ENCODE measurements at places on chromosomes 7 and 10. TPM values are rescaled to one million over a fixed set of nuclear protein-coding genes. Genes with fewer than 3 reads are reported as not detected.

NKX2-3 gene
- 0.59 TPM for total RNA-seq

FOXI2 gene
- total RNA-seq: not detected

GPR146 gene
- total RNA-seq: 1.7 TPM

AOC1 gene
- total RNA-seq: not detected

GRM3 gene
- not detected for total RNA-seq

ARPC1A gene
- total RNA-seq: 251 TPM

ACTL6B gene
- total RNA-seq: not detected

STRA8 gene
- not detected for total RNA-seq

IKZF1 gene
- not detected for total RNA-seq

HDAC9 gene
- total RNA-seq: 21.1 TPM

SP8 gene
- total RNA-seq: not detected

SUN1 gene
- 89.9 TPM for total RNA-seq

SEC31B gene
- 0.10 TPM for total RNA-seq

AKR1C4 gene
- total RNA-seq: not detected

DPCD gene
- 65.8 TPM for total RNA-seq

AS3MT gene
- total RNA-seq: 1.3 TPM

DNA sequence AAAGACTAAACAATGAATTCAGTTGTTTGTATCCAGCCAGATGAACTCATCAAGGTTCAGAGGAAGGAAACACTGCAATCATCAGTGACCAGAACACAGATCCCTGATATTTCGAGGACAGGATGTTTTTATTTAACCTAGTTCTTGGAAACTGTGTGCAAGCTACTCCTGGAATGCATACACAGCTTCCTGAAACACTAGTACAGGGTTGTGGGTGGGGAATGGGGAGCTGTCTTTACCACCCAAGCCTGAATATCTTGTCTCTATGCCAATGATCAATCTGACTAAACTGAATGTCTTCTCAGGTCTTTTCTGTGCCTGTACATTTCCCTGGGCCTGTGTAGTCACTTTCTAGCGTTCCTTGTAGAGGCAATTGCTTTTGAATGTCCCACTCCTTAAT, 374.6 kb downstream of the CALN1 start:
- no peak for DNase-seq

DNA sequence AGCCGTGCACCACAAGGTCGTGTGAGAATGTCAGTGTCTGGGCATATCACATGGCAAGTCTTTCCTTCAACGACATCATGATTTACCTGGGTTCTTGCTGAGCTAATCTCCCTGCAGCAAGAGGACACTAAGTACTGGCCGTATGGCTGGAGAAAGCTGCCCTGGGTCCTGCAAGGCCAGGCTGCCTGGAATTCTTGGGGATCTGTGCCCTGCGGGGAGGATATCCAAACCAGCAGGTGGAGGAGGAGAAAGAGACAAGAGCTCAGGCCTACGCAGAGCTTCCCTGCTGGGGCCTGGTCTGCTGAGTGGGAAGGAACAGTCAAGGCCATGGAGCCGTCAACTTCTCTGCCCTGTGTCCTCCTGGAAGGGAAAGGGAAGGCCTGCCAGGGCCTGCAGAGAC, 552.6 kb downstream of the LRMDA start:
- no peak for DNase-seq

GRCh38 chr7:116560021-116560970, 35.5 kb downstream of the CAV1 start:
- no peak for DNase-seq

GRCh38 chr10:101826852-101827434, 8.7 kb upstream of the OGA start:
- no peak for DNase-seq

GRCh38 chr10:62386356-62387320, 12.5 kb downstream of the ZNF365 start:
- DNase-seq: no peak

GRCh38 chr7:152419473-152420429, 16.1 kb downstream of the KMT2C start:
- no peak for DNase-seq

GRCh38 chr10:81953420-81953819, 78.4 kb downstream of the NRG3 start:
- no peak for DNase-seq

DNA sequence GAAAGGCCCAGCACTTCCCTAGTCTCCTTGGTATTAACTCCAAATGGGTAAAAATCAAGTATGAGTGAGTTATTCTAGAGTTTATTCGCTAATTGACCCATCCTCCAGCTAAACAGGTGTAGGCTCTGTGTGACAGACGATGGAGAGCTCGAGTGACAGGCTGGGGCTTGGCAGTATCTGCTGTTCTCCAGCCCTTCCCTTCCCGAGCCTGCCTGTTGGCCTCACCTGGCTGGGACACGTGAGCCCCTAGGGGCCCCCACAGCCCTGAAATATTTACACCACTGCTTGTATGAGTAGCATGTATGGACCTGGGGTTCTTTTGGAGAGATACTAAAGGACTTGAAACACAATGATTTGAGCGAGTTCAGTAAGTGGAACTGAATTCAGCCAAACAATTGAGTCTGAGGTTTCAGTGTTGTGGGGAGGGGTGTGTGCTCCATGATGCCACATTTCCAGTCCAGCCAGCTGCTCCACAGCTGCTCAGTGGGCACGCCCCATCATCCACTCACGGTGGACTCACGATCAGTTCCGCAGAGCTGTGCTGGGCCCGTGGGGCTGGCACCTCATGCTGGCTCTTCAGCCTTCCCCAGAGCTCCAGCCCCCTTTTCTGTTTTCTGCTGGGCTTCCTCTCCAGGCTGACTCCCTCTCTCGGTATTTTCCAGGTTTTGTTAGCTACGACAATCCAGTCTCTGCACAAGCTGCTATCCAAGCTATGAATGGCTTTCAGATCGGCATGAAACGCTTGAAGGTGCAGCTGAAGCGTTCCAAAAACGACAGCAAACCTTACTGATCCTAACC, 283.0 kb downstream of the USP6NL start:
- DNase-seq: no peak

GRCh38 chr7:46853451-46853850, 728.5 kb downstream of the TNS3 start:
- peak; percentile 62 for DNase-seq

GRCh38 chr10:71700731-71701368, 18.7 kb downstream of the C10orf105 start:
- DNase-seq: no peak

GRCh38 chr10:75008952-75009351, 102.5 kb upstream of the SAMD8 start:
- DNase-seq: no peak

GRCh38 chr7:133016604-133017003, 65.3 kb downstream of the CHCHD3 start:
- DNase-seq: peak; percentile 4

GRCh38 chr10:63256009-63256773, 123.1 kb downstream of the NRBF2 start:
- no peak for DNase-seq

DNA sequence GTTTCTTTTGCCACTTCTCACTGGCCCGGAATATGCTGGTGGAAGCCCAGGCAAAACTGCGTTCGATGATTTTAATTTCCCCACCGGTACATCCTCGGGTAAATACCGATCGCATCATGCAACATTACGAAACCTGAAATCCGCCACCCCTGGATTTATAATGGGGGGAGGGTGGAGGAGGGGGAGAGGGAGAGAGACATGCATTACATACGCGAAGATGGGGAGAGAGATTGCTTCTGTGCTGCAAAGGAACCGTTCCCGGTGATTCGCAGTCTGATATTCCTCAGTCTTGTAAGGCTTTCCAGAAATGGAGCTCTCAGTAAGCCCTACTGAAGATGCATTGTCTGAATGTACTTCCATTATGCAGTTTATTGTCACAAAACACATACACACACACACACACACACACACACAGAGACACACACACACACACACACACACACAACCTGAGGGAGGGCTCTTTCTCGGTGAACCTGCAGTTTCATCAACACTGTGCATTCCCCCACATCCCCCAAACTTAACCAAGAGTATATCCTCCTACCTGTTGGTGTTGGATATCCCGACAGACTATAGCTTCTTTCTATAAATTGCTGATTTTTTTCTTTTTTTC, 741 bp downstream of the GPR85 start:
- DNase-seq: peak; percentile 35

DNA sequence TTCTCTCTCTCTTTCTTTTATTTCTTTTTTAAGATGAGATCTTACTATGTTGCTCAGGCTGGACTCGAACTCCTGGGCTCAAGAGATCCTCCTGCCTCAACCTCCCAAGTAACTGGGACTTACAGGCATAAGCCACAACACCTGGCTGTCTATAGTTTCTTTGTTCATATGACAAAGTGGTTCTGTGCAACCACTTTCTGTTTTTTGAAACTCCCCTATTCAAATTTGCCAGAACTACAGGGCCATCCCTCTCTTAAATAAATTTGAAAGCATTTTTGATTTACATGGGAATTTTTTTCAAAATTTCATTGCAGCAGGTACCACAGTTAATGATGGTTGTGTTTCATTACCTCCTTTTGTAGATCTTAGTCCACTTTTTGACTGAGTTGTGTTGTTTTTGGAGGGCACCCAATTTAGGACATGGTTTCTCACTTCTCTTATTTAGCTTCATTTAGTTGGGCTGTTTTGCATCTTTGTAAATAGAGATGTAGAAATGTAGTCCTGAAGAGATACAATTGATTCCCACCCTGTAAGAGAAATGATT, 119.2 kb downstream of the LRRC4 start:
- no peak for DNase-seq

- peak; percentile 41 for DNase-seq
These were observed 68.5 kb downstream of the CXCL12 start for GRCh38 chr10:44316187-44316921.

GRCh38 chr7:52691257-52691656, 344.2 kb upstream of the POM121L12 start:
- DNase-seq: no peak

DNA sequence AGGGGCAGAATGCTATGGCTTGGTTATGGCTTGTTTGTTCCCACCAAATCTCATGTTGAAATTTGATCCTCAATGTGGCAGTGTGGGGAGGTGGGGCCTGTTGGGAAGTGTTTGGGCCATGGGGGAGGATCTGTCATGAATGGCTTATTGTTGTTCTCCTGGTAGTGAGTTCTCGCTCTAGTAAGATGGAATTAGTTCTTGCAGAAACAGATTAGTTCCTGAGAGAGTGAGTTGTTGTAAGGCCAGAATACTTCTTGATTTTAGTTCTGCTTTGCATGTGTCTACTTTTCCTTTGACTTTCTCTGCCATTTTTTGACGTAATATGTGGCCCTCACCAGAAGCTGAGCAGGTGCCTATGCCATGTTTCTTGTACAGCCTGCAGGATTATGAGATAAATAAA, 188.2 kb downstream of the KIF20B start:
- DNase-seq: no peak

- peak; percentile 5 for DNase-seq
These were observed 158.2 kb downstream of the WNT2 start for GRCh38 chr7:117164620-117165019.

GRCh38 chr7:50629238-50629901, 64.2 kb upstream of the DDC start:
- DNase-seq: no peak

GRCh38 chr10:85459906-85460305, 906.7 kb downstream of the GRID1 start:
- peak; percentile 53 for DNase-seq

DNA sequence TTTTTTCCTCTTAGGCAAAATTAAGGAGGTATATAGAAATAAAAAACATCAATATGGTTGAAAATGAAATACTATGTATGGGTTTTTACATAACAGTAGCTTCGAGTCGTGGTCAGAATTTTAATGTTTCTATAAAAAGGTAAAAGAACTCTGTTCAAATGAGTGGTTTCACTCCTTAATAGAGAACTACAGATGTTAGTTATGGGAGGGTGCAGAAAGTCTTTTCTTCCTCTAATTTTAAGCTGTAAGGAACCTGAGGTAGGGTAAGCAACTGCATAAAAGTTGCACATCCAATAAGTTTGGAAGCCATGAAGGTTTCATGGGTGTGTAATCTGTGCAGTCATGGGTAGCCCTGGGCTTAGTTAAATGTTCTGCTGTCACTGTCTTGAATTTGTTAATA, 141.3 kb downstream of the SUGCT start:
- no peak for DNase-seq

- DNase-seq: peak; percentile 3
These were observed 116.4 kb upstream of the NANOS1 start for GRCh38 chr10:118912961-118913600.

- peak; percentile 67 for DNase-seq
These were observed 45.6 kb upstream of the CFAP46 start for GRCh38 chr10:132987671-132988571.

DNA sequence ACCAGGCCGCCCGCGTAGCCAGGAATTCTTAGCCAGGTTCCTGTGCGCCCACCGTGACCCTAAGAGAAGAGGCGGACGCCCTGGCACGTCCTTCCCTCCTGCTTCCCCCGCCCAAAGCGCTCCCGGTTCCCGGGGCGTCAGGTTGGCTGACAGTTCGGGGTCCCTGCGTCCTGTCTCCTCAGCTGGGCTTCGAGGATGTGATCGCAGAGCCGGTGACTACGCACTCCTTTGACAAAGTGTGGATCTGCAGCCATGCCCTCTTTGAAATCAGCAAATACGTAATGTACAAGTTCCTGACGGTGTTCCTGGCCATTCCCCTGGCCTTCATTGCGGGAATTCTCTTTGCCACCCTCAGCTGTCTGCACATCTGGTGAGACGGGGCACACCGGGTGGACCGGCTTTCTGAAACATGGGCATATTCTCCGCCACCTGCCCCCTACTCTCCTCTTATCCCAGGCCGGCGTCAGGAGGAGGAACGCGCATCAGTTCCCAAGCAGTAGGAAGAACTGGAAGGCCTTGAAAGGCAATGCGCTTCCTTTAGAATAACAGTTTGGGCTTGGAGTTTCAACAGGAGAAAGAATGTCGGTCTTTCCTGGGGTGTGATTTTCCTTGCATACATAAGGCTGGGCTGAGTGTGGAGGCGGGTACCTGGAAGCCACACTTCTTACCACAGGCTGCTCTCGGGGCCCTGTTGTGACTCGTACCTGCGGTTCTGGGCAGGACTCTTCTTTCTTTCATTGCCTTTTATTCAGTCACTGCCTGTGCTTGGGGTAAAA, 728 bp downstream of the CAV2 start:
- DNase-seq: peak; percentile 49

DNA sequence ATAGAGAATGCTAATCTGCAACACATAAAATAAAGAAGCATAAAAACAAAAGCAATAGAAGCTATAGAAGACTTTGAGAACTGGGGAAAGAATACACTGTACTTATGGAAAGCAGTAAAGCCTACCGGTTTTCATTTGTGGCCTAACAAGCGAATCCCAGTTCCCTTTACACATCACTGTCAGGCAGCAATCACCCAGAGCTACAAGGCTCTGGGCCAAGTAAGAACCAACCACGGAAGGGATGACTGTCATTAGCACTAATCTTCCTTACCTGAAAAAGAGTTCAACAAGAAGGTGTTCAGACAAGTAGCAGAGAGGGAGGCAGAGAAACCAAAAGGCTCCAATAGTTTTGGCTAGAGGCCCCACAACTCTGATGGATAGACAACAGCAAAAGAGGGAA, 15.0 kb downstream of the CCDC6 start:
- no peak for DNase-seq

DNA sequence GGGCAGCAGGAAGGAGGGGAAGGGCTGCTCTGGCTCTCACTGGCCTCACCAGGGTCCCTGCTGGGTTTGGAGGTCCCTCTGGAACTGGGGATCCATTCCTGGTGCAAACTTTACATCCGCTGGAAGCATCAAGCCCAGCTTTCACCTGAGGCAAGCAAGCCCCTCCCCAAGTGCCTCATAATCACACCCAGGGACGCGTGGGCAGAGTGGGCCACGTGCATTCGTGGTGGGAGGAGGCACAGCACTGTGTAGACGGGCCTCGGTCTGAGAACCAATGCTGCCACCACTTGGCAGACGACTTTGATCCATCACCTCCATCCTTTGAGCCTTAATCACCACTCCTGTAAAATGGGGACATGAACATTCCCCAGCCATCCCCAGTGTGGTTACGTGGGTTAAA, 74.1 kb downstream of the VWA2 start:
- DNase-seq: no peak
